H1 (cell line): ENCODE measurements at places on chromosomes 4 and X. TPM values are rescaled to one million over a fixed set of nuclear protein-coding genes. Genes with fewer than 3 reads are reported as not detected.

Gene AKAP4
- not detected in 2 replicates for total RNA-seq

Gene GPR173
- 5.8 and 7.0 TPM in 2 replicates for total RNA-seq

Gene ASMT
- total RNA-seq, result 1.4 and 1.5 TPM in 2 replicates

Gene USP46
- total RNA-seq, result 53.4 and 62.4 TPM in 2 replicates

Gene TMSB15A
- total RNA-seq, result 84.1 and 87.6 TPM in 2 replicates

Gene PASD1
- total RNA-seq, result 0.09 TPM in 1 of 2 replicates, not detected in the other

Gene HSFX3
- total RNA-seq, result not detected in 2 replicates

Gene SULT1E1
- not detected in 2 replicates for total RNA-seq

Gene CT45A9
- total RNA-seq, result not detected in 2 replicates

Gene SPANXC
- not detected in 2 replicates for total RNA-seq
